ENCODE measurements at places on chromosomes 12 and 14. TPM values are rescaled to one million over a fixed set of nuclear protein-coding genes. Genes with fewer than 3 reads are reported as not detected.

The ADCK1 gene
- polyA plus RNA-seq: 8.6 TPM

The HOXC6 gene
- 29.3 TPM for polyA plus RNA-seq

The CSAD gene
- polyA plus RNA-seq: 31.1 TPM

The GPRC5A gene
- polyA plus RNA-seq: 7.6 TPM

The ABCC9 gene
- 26.0 TPM for polyA plus RNA-seq

The PKP2 gene
- 21.2 TPM for polyA plus RNA-seq

The DBX2 gene
- polyA plus RNA-seq: 0.08 TPM

The CISTR gene
- not detected for polyA plus RNA-seq

The ERP27 gene
- polyA plus RNA-seq: 21.8 TPM

The COCH gene
- polyA plus RNA-seq: 3.1 TPM

The SPTB gene
- 13.2 TPM for polyA plus RNA-seq

The AKAP6 gene
- polyA plus RNA-seq: 3.3 TPM

The RHEBL1 gene
- polyA plus RNA-seq: 1.8 TPM

The BICD1 gene
- polyA plus RNA-seq: 21.9 TPM

The RNF212B gene
- 1.6 TPM for polyA plus RNA-seq

The COQ6 gene
- polyA plus RNA-seq: 26.1 TPM

The KLRC1 gene
- polyA plus RNA-seq: 0.42 TPM

The BEGAIN gene
- 1.8 TPM for polyA plus RNA-seq

The WIF1 gene
- 2.5 TPM for polyA plus RNA-seq
